ENCODE measurements at places on chromosomes 11 and 22. TPM values are rescaled to one million over a fixed set of nuclear protein-coding genes. Genes with fewer than 3 reads are reported as not detected.

DNA sequence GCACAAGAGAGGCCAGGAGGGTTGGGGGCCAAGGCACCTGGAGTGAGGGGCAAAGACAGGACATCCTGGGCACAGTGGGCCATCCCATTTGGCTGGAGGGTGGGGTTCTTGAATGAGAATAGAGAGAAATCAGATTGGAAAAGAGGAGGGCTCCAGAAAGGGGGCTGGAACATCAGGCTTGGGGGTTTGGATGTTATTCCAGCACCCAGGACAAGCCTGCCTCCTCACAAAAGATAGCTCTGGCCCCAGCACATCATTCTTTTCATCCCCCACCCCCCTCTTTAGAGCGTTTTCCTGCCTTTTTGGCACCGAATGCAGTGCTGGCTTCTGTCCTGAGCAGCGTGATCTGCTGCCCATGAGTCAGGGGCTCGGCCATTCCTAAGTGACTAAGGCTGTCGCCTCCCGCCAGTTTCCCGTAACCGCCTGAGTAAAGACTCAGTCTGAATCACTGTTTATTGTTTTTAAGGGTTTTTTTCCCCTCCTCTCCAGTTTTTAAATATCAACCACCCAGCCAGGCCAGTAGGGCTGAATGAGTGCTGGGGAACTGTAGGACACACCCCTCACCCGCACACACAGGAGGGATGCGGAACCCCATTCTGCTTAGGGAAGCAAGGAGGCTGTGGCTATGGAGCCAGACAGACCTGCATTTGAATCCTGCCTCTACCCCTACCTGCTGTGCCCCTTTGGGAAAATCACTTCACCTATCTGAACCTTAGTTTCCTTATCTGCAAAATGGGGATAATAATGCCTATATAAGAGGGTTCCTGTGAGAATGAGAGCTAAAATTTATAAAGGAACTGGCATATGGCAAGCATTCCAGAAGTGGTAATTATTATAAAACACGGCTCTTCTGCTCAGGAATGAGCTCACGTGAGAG is 32.4 kb upstream of the NAV2 start:
- no peak overlapping the region for H3K27ac ChIP-seq
- peak; percentile 75 for DNase-seq
- H3K4me3 ChIP-seq: peak overlapping the region; percentile 17
- no peaks in the 10 kb centered on the region for H3K36me3 ChIP-seq

GRCh38 chr11:41449483-41450050 is 9.9 kb downstream of the LRRC4C start:
- H3K27ac ChIP-seq: no peak overlapping the region
- no peaks in the 10 kb centered on the region for H3K27me3 ChIP-seq
- H3K4me1 ChIP-seq: no peaks in the 10 kb centered on the region
- no peak for DNase-seq
- no peaks in the 10 kb centered on the region for H3K36me3 ChIP-seq

Gene OR5P2
- not detected for total RNA-seq

Gene ARHGAP20
- not detected for total RNA-seq

GRCh38 chr11:819129-819931 is 616 bp downstream of the PNPLA2 start:
- peaks cover 40% of the 10 kb centered on the region for H3K4me1 ChIP-seq
- peak overlapping the region; percentile 65 for H3K4me3 ChIP-seq
- DNase-seq: no peak
- H3K27me3 ChIP-seq: no peaks in the 10 kb centered on the region
- H3K36me3 ChIP-seq: no peaks in the 10 kb centered on the region
